ENCODE measurements at places on chromosomes 2 and 18. TPM values are rescaled to one million over a fixed set of nuclear protein-coding genes. Genes with fewer than 3 reads are reported as not detected.

Gene DCDC2C
- not detected for total RNA-seq

DNA sequence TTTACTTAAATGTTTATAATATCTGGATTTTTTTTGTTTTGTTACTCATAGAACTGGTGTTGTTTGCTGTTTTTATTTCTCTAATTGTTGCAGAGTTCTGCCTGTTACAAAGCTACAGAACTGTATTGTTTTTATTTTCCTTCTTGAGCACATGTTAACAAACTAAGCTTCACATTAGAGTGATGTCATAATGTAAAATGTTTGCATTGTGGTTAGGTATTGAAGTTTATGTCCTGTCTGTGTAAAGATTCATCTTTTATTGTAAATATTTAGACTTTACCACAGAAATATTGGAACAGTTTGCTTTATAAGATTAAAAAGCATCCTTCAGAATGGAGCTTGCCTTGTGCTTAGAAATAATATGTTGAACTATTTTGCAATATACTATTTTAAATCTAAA is 67.7 kb downstream of the CLIP4 start:
- DNase-seq: no peak

DNA sequence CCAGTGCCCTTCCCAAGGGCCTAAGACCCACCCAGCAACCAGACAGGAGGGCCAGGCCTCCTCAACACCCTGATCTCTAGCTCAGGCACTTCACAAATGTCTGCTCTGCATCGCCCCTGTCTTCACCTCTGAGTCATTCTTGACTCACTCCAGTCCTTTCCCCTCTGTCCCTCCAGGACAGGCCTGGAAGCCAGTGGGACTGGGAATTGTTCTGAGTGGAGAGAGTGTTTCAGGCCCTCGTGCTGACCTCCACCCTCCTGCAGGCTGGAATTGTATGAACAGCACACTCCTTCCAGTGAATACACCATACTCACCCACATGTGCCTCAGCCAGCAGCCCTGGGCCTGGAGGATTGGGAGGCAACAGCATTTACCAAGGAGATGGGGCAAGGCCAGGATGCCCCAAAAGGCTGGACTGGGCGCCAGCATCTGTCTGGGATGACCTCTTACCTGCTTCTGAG is 304.2 kb downstream of the CYP26B1 start:
- DNase-seq: peak; percentile 88

- peak; percentile 90 for DNase-seq
Measured at GRCh38 chr2:239114119-239114581, 266.3 kb downstream of the TWIST2 start.

DNA sequence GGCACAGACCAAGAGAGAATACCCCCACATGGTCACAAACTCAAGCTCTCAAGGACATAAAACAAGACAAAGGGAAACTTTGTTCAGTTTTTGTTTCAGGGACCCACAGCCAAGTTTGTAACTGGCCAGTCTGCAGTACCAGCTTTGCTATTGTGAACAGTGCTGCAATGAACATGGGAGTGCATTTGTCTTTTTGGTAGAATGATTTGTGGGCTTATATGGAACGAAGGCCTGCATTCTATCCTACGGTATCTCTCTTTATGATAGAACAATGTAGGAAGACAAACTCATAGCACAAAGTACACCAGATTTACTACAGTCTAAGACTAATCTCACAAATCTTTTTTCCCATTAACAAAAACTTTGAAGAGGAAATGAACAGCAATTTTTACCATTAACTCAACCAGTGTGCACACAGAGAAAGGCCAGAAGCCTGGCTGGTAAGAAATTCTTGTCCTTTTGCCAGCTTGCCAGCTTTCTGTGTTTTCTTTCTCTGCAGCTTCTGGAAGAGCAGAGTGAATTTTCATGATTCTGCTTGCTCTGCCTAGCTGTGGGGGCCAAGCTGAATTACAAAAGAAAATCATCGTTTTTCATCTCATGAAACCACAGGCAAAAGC is 37.1 kb upstream of the FEZ2 start:
- DNase-seq: no peak

DNA sequence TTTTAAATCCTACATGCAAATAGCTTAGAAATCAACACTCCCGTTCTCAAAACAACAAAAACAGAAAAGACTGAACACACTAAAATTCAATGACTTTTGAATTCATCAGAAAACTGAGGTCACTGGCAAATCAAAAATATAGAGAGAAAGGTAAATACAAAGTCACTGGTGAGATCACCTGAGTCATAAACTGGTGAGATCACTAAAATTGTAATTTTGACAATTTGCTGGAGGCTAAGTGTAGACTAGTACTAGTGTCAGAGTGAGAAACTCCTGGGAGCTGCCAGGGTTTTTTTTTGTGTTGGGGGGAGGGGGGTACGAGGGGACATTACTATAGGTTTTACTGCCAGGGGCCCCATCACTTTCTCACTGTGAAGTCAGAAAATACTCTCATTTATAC is 1876.0 kb upstream of the CELF4 start:
- no peak for DNase-seq

Gene CRACDL
- not detected for total RNA-seq

DNA sequence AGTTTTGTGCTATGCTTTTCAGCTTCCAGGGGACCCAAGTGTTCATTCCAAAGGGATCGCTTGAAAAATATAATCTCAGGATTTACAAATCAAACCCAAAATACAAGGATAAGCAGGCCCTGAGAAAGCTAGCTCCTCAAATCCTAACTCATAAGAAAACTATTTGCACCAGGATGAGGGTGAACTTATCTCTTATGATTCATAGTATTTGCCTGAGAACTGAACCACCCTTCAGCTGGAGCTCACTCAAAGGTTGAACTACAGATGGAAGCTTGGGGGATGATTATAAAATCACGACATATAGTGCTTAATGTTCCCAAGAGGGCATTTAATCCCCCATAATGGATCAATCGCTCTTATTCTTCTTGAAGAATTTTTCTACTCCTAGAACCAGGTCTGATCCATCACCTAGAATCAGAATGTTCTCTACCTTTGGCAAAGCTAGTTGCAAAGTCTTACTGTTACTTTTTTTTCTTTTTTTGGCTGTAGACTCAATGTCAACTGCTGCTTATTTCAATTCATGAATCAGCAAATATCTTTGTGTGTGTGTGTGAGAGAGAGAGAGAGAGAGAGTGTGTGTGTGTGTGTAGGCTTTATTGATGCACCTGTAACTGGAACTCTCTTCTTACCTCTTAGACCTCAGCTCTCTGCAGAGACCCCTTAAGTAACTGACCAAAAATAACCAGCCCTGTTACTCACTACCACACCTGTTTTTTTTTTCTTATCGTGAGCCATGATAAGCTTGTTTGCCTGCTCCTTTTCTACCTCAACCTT is 44.8 kb downstream of the ARL4C start:
- peak; percentile 87 for DNase-seq

DNA sequence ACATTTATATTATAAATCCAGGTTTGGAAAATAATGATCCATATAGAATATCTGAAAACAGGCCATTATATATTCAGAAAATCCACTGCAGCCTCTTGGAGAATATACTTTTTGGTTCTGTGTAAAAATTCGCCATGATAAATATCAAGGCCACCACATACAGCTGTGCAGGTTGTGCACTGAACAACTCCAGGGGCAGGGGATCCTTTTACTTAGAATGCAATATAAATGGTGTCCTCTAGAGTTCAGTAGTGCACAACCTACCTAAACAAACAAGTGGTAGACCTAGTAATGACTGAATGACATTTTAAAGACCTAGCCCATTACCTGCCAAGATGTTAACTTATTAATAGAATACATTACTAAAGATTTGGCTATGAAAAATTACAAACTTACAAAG is 22.4 kb downstream of the MOGAT1 start:
- DNase-seq: no peak

- DNase-seq: no peak
Measured at GRCh38 chr2:129318581-129319421, 660.7 kb upstream of the RAB6C start.

Gene SPATA3
- not detected for total RNA-seq

GRCh38 chr2:126662621-126663020 is 6.7 kb downstream of the GYPC start:
- DNase-seq: no peak

DNA sequence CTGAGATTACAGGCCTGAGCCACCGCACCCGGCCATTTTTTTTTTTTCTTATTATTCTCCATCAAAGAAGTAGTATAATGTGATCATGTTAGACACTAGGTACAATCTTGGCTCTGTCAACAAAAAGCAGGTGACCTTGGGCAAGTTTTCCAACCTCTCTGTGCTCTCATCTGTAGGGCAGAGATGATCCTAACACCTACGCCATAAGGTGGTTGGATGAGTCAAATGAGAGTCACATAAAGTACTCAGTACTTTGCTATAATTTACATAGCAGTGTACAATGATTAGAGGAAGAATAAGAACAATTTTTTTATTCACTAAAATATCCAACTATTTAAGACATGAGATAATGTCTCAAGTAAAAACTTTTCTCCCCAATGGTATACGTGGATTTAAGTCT is 128.6 kb downstream of the TGIF1 start:
- DNase-seq: no peak

Gene GALNT5
- total RNA-seq: 75.7 TPM

DNA sequence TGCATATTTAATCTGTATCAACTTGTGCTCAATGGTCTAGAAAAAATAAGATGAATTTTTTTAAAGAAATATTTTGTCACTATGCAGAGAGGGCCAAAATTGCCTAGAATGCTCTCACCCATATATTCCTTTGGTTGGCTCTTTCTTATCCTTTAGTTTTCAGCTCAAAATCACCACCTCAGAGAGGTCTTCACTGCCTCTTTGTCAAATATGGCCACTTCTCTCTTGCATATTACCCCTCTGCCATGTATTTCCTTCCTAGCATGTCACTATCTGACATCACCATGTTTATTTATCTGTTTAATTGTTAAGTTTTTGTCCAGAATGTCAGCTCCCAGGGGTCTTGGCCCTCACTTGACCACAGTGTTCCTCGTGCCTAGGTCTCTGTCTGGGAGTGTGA is 535.2 kb upstream of the CDH2 start:
- DNase-seq: no peak

- peak; percentile 53 for DNase-seq
Measured at GRCh38 chr2:181178823-181179412, 198.5 kb downstream of the UBE2E3 start.

Gene HADHA
- 117 TPM for total RNA-seq

DNA sequence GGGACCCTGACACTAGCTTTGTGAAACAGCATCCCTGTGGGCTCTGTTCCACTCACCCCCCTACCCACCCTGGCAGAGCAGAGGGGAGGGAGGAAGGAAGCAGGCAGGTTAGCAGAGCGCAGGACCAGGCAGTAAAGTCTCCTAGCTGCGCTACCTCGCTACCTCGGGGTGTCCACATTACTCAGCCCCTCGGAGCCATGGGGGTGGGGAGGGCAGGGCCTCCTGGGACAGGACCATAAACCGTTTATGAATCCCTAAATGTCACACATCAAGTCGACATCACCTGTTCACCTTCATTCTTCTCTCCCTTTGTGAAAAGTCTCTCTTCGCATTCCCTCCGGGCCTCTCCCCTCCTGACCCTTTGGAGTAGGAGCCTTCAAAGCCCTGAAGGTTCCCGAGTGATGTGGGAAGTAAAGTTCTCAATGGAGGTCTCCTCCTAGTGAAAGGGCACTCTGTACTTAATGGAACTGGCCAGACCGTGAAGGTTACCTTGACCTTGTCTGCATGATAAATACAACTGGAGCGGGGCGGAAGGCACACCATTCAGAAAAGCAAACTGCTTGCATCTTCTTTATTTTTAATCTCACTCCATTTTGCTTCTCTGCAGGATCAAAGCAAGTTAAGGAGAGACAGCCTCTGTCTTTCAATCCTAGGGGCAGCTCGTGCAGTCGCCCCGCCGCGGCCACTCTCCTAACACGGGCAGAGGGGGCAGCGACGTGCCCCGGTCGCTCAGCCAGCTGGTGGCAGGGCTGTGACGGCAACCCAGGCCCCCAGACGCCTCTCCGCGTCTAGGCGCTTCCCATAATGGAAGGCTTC is 23.7 kb upstream of the SMAD7 start:
- DNase-seq: no peak

- DNase-seq: no peak
Measured at GRCh38 chr2:146365041-146365440, 1479.8 kb upstream of the ACVR2A start.

Gene ARHGAP15
- 0.88 TPM for total RNA-seq

DNA sequence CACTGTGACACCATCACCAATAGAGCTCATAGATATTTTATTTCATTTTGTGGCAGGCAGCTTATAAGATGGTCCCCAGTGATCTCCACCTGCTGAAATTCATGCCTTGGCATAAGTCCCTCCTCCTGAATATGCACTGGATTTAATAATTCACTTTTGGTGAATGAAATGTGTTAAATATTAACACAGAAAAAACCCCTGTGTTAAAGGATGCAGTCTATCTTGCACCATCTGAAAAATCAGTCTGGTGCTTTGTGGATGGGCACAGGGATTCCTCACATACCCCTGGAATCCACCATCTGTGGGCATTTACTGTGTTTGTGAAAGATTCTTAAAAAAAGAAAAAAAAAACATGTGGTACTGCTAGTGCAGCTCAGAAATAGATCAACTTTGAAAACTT is 26.1 kb upstream of the WIPF1 start:
- no peak for DNase-seq

GRCh38 chr18:3264362-3264761 is 2.4 kb downstream of the MYL12B start:
- DNase-seq: no peak

Gene CCT4
- total RNA-seq: 116 TPM

Gene BUB1
- total RNA-seq: 7.1 TPM

GRCh38 chr2:85730686-85731230 is 23.0 kb upstream of the ATOH8 start:
- no peak for DNase-seq

DNA sequence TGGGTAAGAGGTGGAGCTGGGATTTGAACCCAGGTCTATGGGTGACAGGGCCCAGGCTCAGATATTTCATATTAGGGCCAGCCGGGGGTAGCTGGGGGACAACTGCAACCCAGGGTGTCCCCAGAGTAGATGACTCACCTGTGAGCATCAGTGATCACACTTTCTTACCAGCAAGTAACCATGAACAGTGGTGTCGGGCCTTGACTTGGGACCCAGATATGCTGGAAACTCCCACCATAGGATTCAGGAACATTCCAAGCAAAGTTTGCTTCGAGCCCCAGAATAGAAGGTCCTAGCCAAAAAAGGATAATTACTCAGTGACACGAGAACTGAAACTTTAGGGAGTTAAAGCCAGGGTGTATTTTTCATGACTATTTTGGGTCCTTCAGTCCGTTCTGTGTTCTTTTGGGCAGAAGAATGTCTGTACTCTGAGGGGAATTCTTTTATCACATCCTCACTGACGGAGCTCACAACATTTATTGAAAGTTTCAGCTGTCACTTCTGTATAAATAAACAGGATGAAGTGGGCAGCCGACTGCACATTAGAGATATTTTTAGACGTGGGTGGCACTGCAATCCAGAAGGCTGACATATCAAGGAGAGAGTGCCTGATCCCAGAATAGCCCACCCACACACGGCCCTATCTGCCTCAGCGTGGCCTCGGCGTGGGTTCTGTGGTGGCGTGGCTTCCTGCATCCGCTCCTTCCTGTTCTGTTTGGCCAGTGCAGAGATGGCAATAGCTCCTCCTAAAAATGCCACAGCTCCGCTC is 45.6 kb downstream of the RAMP1 start:
- DNase-seq: peak; percentile 95
